Hypothalamus (tissue), 51 donors: ENCODE measurements at places on chromosomes 3 and 15.

DNA sequence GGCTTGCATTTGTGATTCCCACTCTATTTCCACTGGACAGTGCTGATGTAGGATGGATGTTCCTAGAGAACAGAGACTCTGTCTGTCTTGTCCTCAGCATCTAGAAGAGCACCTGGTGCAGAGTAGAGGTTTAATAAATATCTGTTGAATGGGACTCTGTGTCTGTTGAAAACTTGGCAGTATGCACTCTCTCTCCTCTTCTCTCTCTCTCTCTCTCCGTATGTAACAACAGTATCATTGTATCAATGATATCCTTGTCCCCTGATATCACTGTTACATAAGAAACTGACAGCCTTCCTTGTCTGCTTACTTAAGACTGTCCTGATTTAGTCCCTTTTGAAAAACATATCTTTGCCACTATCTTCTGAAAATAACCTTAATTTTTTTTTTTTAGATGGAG is 24.3 kb upstream of the MGLL start:
- DNase-seq, result no peak

DNA sequence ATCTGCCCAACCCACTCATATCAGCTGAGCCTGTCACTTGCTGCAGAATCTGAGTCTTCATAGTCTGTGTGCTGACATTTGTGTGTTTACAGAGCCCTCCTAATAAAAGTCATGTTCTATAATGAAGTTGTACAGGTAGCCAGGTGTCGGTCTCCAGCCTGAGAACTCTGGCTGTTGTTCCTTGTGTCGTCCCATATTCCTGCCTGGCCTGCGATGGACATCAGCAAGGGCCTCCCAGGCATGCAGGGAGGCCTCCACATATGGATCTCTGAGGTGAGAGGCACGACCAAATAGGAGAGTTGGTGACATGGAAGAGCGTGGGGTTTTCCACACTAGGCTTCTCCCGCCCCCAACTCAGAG is 2.9 kb downstream of the VILL start:
- DNase-seq, result no peak

DNA sequence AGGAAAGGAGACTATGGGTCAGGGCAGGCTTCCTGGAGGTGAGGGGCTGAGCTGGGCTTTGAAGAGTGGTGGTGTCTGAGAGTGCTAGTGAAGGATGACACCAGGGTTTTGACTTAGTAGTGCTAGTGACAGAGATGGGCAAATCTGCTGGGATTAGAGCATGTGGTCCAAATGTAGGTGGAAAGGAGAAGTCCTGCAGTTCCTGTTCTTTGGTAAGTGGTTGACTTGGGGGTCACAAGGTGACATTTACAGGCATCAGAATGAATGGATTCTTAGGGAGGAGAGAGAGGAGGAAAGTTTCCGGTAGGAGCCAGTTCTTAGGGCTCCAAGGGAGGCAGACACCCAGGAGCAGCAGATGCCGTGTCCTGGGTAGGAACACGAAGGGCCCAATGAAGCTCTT is 796 bp upstream of the DOCK3 start:
- no peak for DNase-seq

- peak; percentile 21 for DNase-seq
Measured at GRCh38 chr15:43903864-43904290, 77.1 kb downstream of the WDR76 start.

- DNase-seq, result no peak
Measured at GRCh38 chr3:152496286-152496685, 227.6 kb downstream of the MBNL1 start.

DNA sequence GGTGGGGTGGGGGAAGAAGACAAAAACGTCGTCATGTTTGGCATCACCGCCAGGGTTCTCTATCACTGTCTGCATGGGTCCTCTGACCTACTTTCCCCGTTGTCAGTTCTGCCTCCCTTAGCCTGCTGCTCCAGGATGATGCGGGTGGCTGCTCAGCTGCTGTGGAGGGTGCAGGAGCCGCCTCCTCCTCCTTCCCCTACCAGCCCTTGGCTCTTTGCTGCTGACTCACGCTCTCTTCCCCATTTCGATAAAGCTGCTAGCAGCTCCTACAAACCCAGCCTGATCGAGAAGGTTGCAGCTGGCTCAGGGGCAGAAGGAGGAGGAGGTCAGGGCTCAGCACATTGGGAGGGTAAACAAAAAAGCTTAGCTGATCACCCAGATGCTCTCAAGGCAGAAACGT is 49.5 kb upstream of the SEC13 start:
- DNase-seq, result no peak

DNA sequence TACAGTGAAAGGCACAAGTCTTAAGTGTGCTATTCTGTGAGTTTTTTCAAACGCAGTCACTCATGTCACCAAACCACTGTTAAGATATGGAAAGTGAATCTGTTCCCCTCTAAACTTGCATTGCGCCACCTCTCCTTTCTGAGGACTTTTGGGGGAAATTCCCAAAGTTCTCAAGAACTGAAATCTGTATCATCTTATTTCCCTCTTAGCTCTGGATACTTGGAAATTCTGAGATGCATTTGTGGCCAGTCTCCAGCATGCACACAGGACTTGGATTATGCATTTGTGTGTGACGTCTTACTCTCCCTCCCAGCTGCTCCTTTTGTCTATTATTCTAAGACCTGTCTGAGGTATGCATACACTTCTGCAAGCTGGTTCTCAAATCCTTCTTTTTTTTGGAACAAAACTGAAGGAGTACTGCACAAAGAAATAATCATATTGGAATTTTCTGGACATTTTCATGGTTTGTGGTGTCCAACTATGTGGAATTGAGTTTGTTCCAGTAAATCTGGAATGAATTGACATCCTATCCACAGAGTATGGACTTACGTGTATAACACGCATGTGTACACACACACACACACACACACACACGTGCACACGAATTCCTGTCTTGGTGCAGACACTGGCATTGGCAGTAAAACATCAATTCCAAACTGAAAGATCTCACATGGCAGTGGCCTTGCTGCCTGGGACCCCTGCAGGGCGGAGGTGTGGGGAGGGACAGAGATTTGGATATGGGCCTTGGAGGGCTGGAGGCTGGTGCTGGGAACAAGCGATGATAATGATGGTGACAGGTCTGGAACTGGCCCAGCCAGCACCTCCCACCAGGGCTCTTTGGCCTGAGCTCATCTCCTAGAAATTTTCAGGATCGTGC is 8.2 kb upstream of the LCTL start:
- DNase-seq, result no peak
